ENCODE measurements at places on chromosomes 12 and 14.

- DNase-seq: no peak
Measured at GRCh38 chr12:110281549-110282299, 677 bp downstream of the ATP2A2 start.

GRCh38 chr12:64600164-64600561 lies 10.1 kb upstream of the RASSF3 start:
- DNase-seq: no peak

DNA sequence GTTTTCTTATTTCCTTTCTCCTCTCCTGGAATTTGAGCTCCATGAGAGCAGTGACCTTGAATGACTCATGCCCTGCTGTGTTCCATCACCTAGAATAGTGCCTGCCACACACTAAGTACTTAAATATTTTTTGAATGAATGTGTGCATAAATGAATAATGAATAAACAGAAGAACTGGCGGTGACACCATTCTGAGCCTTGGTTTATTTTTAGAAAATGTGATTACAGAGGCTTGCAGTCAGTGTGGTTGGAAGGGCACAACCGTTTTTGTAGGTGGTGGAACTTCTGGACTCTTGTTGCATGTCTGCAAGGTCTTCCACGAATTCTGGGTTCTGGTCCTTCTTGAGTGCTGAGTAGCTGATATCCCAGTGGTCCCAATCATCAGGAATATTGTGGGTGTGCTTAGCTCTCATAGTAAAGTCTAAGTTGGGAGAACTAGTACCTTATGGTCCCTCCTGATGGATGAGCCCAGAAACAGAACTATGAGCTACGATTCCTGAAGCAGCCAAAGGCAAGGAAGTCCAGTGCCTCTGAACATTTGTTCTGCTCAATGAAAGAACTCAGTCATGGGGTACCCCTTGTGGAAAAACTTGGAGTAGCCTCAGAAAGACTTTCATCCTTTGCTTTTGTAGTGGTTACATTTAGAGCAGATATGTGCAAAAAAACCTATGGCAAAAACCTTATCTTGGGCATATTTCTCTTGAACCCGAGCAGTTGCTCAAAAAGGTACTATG lies 28.8 kb upstream of the BHLHE41 start:
- DNase-seq: no peak

DNA sequence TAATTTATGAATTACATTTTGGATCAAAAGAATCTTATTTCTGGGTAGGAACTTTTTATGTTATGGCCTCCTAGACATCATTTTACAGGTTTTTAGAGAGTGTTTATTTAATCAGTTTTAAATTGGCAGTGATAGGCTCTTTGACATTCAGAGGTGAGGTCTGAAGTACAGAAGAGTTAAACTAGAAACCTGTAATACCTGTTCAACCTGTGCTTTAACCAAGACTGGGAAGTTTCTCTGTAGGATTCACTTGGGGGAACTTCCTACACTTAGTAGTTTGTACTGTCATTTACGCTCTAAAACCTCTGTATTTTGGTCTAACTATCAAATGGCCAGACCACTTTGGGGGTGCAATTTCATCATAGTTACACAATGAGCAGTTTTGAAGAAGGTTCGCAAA lies 35.9 kb downstream of the PLEKHA5 start:
- no peak for DNase-seq

GRCh38 chr12:1619587-1619986 lies 9.4 kb upstream of the WNT5B start:
- no peak for DNase-seq

- DNase-seq: no peak
Measured at GRCh38 chr12:12333407-12334366, 16.4 kb downstream of the MANSC1 start.

DNA sequence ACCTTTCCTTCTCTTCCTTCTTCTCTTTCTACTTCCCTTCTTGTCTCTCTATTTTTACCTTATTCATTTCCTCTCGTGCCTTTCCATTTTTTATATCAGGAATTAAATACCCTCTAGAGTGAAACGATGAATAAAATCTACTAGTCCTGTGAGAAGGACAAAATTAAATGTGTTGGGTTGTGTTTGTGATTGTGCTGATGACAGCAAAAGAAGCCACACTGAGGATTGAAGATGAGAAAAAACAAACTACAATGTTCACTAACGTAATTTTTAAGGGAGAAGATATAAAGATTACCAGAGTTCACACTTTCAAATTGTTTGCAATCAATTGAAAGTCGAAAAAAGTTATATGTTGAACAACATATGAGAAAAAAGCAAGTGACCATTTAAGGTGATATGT lies 1012.1 kb downstream of the DIO2 start:
- DNase-seq: no peak

GRCh38 chr14:20632448-20632830 lies 9.1 kb downstream of the OR6S1 start:
- DNase-seq: no peak
